NCI-H510A (cell line): ENCODE measurements at places on chromosomes 12 and 14.

- no peak for DNase-seq
Measured at GRCh38 chr12:128381946-128382345, 115.0 kb downstream of the TMEM132C start.

DNA sequence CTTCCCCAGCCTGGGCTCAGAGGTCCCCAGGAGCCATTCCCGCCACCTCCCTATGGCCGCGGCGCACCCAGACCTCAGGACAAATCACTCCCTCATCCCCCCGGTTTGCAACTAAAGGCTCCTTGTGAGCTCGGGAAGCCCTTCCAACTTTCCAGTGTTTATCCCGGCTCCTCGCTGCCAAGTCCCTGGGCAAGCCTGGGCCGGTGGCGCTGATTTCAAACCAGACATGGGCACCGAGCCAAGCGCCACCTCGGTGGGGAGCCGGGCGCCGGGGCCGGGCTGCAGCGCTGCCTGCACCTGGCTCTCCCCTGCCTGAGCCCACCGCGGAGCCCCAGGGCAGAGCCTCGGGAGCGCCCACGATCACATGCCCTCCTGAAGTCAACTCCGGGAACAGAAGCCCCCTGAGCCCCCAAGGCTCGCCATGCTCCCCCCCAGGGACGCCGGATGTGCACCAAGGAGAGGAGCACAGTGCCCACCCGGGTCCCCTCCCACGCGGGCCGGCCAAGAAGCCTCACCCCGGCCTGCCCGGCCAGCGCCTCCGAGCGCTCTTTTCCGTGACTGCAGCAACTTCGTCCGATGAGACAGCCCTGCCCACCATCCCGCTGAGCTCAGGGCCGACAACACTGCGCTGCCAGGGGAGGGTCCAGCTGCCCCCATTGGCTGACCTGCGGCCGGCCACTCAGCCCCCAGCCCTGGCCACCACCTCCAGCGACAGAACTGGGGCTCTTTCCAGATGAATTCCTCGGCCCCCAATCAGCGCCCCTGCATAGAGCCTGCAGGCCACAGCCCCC, 50.0 kb downstream of the NCOR2 start:
- DNase-seq, result peak; percentile 90

DNA sequence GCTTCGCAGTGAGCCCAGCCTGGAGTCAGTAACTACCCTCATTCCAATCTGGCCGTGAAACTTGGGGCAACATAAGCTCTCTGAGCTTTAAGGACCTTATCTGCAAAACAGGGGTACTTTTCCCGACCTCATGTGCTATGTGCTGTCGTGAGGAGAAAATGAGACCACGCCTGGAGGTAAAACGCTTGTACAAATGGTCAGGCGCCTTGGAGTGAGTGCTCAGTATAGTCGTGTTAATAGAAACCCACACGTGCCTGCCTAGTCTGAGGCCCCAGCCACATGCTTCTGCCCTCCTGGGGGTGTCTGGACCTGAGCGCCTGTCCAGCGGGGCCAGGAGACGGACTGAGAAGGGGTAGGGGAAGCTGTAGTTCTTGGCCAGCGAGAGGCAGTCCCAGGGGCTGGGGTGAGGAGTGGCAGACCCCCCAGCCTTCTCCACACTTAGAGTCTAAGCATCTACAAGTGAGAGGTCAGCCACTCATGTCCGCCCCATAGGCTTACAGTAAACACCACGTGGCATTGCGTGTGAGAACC, 4.9 kb downstream of the AQP5 start:
- DNase-seq, result no peak

DNA sequence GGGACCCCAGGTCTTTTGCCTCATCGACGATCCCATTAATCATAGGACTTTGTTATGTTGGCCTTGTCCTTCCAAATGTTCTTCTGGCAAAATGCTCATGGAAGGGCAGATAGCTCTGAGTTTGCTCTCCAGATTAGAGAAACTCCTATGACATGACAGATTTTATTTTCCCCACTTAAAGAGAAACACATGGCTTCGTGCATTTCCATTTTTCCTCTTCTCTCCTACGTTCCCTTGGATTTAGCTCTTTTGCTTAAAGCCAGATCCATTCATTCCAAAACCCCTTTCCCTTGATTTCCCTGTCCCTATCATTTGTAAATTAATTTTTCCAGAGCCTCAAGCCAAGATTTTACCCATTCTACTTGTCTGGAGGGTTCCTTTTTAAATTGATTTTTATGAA, 2.9 kb downstream of the PRIMA1 start:
- no peak for DNase-seq

DNA sequence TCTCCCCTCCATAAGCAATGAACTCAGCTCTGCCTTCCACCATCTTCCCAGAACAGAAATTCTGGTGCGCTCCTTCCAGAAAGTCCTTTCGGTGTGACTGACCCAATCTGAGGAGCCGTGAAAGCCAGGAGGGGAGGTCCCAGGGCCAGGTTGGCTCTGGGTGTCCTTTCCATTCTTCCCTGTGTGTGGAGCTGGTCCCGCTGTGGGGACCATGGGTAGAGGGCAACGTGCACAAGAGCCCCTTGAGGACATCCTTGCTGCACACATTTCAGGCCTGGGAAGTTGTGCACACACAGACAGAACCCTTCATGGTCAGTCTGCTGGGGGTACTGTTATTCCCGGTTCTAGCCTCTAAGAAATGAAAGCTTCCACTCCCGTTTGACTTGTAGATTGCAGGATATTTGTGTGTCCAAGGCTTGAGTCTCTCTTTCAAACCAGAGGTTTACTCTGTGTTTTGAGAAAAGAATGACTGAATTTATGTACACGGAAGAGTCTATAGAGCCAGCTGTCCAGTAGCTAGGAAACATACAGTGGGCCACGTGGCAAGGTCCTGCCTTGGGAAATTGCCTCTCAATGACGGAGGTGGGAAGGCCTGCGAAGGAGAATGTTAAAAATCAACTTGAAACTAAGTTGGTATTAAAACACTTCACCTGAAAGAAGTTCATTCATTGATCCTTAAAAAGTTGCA, 10.1 kb downstream of the NFKBIA start:
- DNase-seq, result no peak

GRCh38 chr14:64388533-64389285, 556 bp downstream of the MTHFD1 start:
- DNase-seq, result no peak

DNA sequence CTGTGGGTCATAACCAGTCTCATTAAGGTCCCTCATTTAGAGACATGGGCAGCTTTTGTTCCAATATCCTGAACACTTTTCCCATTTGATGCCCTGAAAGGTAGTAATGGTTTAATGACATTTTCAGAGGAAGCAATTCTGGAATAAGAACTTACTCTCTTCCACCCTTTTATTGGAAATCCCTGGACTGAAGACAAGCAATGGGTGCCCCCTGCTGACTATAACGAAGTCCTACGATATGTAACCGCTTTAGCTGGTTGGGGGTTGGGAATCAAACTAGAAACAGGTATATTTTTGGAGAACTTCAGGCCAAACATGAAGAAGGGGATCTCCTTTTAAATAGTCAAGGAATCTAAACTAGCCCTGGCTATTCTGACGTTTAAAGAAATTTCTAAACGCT, 20.5 kb downstream of the SARNP start:
- DNase-seq, result peak; percentile 22

DNA sequence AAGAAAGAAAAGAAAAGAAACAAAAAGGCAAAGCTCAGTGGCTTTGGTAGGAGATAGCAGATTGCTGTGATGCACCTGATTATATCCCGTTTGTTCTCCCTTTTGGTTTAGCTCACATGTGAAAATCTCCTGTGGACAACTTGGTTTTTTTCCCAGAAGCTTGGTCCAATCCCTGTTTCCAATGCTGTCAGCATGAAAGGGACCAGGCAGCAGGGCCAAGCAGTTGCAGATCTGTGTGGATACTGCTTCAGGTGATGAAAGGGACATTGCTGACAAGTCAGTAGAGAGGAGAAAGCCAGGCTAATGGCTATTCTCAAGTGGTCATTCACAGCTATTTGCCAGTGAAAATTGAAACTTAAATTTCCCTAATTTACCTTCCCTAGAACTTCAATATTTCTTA, 18.8 kb upstream of the SLCO1A2 start:
- no peak for DNase-seq

DNA sequence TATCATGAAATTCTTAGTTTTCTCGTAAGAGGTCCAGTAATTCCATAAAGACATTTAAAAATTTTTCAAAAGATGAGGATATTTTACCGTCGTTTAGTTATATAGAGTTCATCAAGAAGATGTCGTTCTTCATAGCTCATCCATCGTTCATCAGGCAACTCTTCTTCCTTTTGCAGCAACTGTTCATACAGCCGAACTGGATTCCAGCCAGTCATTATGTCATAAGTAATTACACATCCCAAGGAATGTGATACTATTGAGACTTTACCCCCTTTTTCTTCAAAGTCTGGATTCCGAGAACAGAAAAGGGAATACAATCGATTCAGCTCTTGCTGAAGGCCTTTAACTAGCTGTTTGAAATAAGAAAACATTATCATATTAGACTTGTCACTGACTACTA, 90.3 kb downstream of the DDHD1 start:
- no peak for DNase-seq

DNA sequence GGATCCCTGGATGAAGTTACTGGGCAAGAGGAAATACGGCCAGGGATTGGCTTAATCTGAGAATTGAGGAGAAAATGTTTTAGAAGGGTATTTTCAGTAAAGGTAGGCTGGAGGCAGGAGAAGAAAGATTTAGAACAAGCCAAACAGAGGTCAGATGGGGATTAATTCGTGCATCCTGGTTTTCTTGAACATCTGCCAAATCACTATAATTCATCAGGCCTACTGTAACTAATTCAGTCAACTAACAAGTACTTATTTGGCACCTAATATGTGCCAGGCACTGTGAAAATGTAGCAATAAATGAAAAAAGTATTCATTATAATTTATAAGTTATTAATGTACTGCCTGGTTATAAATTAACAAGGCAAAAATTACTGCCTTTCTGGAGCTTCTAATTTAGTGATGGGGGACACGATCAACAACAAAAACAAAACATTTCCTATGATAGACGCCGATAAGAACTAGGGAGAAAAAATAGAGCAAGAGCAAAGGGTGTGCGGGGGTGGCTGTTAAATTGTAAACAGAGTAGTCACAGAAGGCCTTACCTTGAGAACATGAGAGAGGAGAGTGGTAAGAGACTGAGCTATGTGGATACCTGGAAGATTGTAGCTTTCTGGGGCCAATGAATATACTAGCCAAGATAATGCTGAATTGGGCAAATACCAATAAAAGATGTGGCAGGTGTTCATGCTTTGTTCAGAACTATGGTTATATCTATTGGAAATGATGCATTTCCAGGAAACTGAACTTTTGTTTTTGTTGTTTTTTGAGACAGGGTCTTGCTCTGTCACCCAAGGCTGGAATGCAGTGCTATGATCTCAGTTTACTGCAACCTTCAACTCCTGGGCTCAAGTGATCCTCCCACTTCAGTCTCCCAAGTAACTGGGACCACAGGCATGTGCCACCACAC, 34.0 kb downstream of the DUSP16 start:
- no peak for DNase-seq

- no peak for DNase-seq
Measured at GRCh38 chr12:10197879-10198278, 14.8 kb upstream of the GABARAPL1 start.

DNA sequence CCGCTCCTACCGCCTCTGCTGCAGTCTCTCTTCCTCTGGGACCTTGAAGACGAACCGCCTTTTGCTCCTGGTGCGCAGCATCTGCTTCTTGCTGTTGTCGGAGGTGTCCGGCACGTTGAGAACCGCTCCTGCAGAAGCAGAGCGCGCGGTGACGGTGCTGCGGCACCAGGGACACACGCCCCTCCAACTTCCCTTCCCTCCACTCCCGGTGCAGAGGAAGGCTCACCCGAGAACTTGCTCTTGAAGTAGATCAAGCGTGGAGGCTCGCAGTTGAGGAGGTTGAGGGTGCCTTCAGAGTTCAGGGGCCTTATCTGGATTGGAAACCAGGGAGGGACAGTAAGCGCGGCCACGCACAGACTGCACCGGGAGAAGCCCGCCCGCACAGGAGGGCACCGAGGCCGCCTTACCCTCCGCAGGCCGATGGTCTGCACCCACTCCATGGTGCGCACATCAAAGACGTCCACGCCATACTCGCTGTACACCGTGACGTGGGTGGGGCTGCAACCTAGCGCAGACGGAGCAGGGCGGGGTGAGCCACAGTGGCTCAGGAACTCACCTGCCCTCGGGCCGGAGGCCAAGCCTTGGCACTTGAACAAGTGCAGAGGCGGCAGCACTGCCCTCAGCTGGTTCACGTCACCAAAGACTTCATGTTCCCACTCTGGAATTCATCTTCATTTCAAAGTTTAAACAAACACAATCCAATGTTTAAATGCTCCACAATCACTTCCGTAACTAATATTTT, 17.5 kb downstream of the AMN start:
- DNase-seq, result no peak

- DNase-seq, result no peak
Measured at GRCh38 chr14:72975770-72976169, 49.5 kb downstream of the DCAF4 start.

GRCh38 chr12:118480235-118480634, 103.9 kb downstream of the SUDS3 start:
- no peak for DNase-seq

- no peak for DNase-seq
Measured at GRCh38 chr14:85131226-85131922, 398.6 kb upstream of the FLRT2 start.

DNA sequence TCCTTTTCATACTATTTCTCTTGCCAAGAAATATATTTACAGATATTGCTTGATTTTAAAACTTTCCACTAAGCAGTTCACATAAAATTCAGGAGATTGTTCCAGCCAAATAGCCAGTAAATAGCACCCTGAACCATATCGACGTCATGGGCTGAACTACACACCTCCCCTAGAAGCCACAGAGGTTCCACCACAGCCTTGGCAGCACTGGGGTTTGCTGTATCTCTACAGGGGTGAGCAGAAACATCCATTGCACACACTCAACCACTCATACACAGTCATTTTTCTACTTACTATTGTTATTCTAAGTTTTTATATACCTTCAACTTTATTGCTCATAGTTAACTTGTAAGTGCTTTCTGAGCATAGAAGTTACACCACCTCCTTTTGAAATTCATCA, 8.1 kb upstream of the EIF2S3B start:
- no peak for DNase-seq

DNA sequence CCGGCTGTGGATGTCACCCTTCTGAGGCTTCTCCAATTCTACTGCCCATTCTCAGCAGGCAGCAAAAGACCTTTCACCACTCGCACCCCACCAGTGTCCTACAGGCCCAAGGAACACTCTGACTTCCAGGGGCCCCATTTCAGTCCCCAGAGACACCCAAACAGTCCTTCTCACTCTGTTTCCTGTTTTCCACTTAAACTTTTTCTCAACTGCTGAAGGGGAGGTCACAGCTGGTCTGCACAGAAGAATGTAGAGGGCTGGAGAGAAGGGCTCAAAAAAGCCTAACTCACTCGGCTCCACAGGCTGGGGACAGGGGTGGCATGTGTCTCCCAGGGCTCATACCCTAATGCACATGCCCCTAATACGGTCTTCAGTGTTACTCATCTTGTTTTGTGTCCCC, 4.2 kb upstream of the DTX1 start:
- no peak for DNase-seq
